ENCODE measurements at places on chromosomes 3 and 15. TPM values are rescaled to one million over a fixed set of nuclear protein-coding genes. Genes with fewer than 3 reads are reported as not detected.

Gene TRANK1
- 20.1 TPM for total RNA-seq

Gene SLC27A2
- total RNA-seq = 6.2 TPM

Gene ADGRG7
- not detected for total RNA-seq

Gene GMNC
- 5.3 TPM for total RNA-seq

Gene SST
- 80.5 TPM for total RNA-seq

Gene LRRC28
- 31.1 TPM for total RNA-seq

Gene FEZF2
- total RNA-seq = 1.6 TPM

Gene DGKG
- total RNA-seq = 15.0 TPM

Gene RGMA
- total RNA-seq = 38.8 TPM

Gene KLHL40
- total RNA-seq = 0.23 TPM

Gene SAXO2
- total RNA-seq = 14.8 TPM

Gene TRIM42
- total RNA-seq = not detected

Gene ROPN1
- total RNA-seq = not detected

Gene SCN5A
- 2.8 TPM for total RNA-seq

Gene EFHB
- total RNA-seq = 1.6 TPM

Gene TF
- total RNA-seq = 9.2 TPM

Gene ADAMTS9
- total RNA-seq = 8.5 TPM

Gene MKRN3
- total RNA-seq = 23.8 TPM

Gene TMEM115
- total RNA-seq = 21.0 TPM

Gene MYL3
- total RNA-seq = 1.2 TPM

Gene GOLGA6D
- not detected for total RNA-seq

Gene SYNM
- 14.8 TPM for total RNA-seq

Gene SLC38A3
- total RNA-seq = 6.5 TPM

Gene COPS2
- 79.8 TPM for total RNA-seq

Gene HGD
- 0.69 TPM for total RNA-seq

Gene NEIL1
- 17.1 TPM for total RNA-seq

Gene DPPA4
- total RNA-seq = 2.1 TPM

Gene CHST2
- total RNA-seq = 55.8 TPM

Gene CCDC13
- total RNA-seq = 5.1 TPM

Gene IFRD2
- total RNA-seq = 18.5 TPM

Gene CCR3
- not detected for total RNA-seq

Gene IL5RA
- total RNA-seq = 11.1 TPM

Gene GOLGA6L7
- total RNA-seq = not detected

Gene C15orf39
- 1.8 TPM for total RNA-seq

Gene SMCO1
- total RNA-seq = not detected

Gene P3H2
- total RNA-seq = 2.3 TPM

Gene RYR3
- total RNA-seq = 23.1 TPM

Gene IRAK2
- 6.0 TPM for total RNA-seq

Gene MYRIP
- 13.8 TPM for total RNA-seq

Gene WDR76
- 12.5 TPM for total RNA-seq

Gene INKA1
- 5.1 TPM for total RNA-seq

Gene CLEC3B
- total RNA-seq = 34.4 TPM

Gene CELSR3
- total RNA-seq = 30.4 TPM

Gene SPTSSB
- 33.9 TPM for total RNA-seq

Gene SEMA3G
- 4.4 TPM for total RNA-seq

Gene ARHGEF26
- 15.2 TPM for total RNA-seq

Gene UMPS
- 48.4 TPM for total RNA-seq

Gene MEX3B
- total RNA-seq = 38.1 TPM

Gene IQCF5
- total RNA-seq = not detected

Gene MEIS2
- 186 TPM for total RNA-seq

Gene BMF
- total RNA-seq = 3.2 TPM

Gene FBXO40
- total RNA-seq = not detected

All from diencephalon (tissue), 1 donor.